ENCODE measurements at places on chromosomes 11 and 22.

GRCh38 chr11:77101043-77101537 is 1.6 kb upstream of the OMP start:
- DNase-seq, result no peak

GRCh38 chr22:22450343-22450839 is 58.2 kb downstream of the ZNF280B start:
- no peak for DNase-seq

- no peak for DNase-seq
These were observed 92.8 kb upstream of the OR9G4 start for GRCh38 chr11:56841210-56841810.

- no peak for DNase-seq
These were observed 2.3 kb downstream of the SLC29A2 start for GRCh38 chr11:66369073-66369894.
